ENCODE measurements at places on chromosomes 6 and 20.

DNA sequence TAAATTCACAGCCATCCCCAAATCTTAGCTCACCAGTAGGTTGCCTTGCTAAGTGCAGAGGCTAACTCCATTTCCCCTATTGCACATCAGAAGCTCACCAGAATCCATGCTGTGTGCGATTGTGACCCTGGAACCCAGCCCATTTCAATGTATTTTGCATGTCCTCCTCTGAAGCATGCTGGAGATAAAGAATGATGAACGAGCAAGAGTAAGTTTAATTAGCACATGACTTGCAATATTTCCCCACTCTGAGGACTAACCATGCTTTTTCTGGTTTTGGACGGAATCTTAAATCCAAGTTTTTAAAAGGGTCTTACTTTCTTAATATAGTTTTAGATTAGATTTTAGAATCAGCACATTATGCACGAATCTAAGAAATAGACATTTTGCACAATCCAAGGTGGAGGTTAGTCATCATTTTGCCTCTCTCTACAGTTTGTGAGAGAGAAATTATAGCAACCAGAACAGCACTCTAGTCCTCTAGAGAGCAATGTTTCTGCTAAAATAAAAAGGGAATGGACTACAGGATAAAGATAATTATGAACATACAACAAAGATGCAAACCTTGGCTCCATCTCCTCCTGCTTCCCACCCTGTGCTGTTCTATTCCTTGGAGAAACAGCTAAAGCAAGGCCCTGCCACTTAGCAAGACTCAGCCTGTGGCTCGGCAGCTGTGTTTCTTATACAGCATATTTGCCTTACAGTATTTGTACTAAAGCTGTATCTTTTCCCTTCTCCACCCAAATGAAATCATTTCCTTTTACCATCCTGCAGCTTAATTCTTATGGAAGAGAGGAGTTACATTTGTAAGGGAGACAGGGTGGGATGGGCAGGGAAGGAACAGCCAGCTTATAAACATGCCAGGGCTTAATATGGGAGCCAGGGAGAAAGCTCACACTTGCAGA, 24.9 kb upstream of the LAMA4 start:
- DNase-seq = no peak

- no peak for DNase-seq
These were observed 8.7 kb downstream of the SLC17A5 start for GRCh38 chr6:73644941-73645591.

- DNase-seq = no peak
These were observed 443.1 kb upstream of the OPRM1 start for GRCh38 chr6:153595903-153596302.

DNA sequence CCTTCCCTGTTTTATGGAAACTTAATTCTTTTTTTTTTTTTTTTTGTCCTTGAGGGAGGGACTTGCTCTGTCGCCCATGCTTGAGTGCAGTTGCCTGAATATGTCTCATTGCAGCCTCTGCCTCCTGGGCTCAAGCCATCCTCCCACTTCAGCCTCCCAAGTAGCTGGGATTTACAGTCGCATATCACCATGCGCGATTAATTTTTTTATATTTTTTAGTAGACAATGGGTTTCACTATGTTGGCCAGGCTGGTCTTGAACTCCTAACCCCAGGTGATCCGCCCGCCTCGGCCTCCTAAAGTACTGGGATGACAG, 654 bp downstream of the TMEM14C start:
- no peak for DNase-seq

DNA sequence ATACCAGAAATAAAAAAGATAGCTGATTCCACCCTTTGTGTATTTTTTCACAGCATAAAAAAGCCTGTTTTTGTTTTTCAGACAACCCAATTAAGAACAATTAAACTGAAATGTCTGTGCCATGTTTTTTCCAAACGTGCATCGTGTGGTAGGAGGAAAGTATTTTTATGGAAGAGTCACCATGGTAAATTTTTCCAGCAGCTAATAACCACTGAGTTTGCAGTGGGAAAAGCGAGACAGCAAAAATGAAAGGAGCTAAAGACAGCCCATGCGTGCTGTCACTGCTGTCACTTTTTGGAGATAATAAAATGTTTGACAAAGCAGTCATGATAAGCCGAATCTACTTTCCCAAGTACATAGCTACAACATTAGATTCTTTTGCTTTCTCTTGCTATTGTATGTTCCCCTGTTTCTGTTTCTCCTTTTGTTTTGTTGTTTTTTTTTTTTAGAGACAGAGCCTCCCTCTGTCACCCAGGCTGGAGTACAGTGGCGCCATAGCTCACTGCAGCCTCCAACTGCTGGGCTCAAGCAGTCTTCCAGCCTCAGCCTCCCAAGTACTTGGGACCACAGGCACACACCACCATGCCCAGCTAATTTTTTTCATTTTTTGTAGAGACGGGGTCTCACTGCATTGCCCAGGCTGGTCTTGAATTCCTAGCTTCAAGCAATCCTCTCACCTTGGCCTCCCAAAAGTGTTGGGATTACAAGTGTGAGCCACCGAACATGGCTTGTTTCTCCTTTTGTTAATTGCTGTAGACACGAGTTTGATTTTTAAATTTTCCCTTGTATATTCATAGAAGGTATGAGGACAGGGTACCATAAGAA, 261.3 kb downstream of the TMEM242 start:
- no peak for DNase-seq

GRCh38 chr6:16663901-16664300, 97.4 kb downstream of the ATXN1 start:
- DNase-seq = no peak

DNA sequence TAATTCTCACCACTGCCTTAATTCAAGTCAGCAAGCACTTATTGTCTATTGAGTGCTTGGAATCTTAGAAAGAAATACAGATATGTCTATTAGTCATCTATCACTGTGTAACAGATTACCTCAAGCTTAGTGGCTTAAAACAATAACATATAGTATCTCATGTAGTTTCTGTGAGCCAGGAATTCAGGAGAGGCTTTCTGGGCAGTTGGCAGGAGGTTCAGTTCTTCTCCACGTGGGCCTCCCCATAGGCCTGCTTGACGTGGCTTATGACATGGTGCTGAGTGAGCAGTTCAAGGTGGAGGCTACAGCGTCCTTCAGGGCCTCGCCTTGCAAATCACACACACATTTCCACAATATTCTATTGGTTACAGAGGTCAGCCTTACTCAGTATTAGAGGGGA, 69.7 kb downstream of the DTD1 start:
- no peak for DNase-seq

DNA sequence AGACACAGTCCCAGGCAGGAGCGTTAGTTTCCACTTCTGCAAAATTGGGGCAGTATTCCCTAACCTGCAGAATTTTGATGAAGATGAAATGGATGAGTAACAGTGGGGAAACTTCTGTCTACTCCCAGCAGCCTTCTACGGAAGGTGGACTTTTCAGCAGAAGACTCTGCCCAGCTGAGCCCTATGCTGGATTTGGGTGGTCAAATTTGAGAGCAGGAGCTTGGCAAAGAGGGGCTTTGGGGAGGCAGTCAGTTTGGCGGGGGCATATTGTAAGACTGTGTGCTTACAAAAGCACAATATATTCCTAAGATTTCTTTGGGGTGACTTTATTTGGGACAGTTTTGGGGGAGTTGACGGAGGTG, 5.4 kb upstream of the SDCBP2 start:
- no peak for DNase-seq

DNA sequence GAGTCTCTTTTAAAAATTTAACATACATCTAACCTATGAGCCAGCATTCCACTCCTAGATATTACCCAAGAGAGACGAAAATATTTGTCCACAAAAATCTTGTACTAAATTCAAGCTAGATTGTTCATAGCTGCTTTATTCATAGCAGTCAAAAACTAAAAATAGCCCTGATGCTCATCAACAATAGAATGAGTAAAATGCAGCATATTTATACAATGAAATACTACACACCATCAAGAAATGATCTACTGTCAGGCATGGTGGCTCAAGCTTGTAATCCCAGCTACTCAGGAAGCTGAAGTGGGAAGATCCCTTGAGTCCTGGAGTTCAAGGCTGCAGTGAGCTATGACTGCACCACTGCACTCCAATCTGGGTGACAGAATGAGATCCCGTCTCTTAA, 22.0 kb upstream of the SRC start:
- DNase-seq = no peak

DNA sequence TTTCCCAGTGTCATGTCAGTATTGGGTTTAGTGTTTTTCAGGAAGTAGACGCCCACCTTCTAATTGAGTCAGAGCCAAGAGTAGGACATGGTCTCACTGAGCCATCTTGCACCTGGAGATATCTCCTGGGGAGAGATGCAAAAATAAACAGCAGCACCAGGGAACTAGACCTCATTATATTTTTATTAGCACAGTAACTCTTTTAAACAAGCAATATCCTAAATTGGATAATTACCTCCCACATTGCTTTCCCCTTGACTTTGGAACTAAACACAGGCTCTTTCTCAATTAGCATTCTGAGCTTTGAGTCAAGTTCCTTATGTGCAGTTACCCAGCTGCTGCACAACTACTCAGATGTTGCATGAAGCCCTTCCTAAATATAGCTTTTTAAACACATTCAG, 175.4 kb downstream of the IBTK start:
- DNase-seq = no peak

GRCh38 chr6:135212020-135212806, 31.1 kb downstream of the MYB start:
- DNase-seq = no peak

DNA sequence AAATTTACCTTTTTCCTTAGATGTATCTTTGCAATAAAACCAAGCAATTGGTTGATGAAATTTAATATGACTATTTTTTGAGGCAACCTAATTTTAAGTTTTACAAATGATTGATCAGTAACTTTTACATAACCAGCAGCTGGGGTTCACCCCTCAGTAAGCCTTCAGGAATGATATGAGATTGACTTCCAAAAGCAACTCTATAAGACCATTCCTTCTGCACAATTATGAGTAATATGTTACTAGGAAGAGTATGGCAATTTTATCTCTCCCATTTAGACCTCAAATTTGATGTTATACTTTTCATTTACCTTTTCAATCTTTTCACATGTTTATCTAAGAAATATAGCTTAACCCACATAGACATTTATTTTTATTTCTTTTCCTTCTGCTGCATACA, 1546.3 kb downstream of the HACE1 start:
- DNase-seq = no peak

GRCh38 chr20:48339190-48339985, 488.4 kb downstream of the PREX1 start:
- no peak for DNase-seq

GRCh38 chr20:54228841-54229240, 21.0 kb downstream of the PFDN4 start:
- DNase-seq = no peak

GRCh38 chr6:154289818-154290508, 66.6 kb downstream of the IPCEF1 start:
- no peak for DNase-seq

DNA sequence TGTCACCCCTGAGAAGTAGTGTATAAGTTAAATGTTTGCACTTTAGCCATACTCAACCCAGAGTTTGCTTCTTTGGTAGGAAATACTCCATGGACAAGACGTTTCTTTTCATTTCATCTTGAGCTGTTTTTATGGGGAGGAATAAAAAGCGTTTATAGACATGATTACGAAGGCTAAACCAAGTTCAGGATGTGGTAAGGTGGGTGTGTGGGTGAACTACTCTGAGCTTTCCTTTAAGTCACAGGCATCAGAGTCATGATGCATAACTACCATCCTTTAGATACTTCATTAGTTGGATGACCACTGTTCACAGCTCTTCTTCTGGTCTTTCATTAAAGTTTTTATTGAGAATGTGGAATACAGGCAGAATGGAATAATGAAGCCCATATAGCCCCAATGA, 48.9 kb downstream of the EBF4 start:
- DNase-seq = no peak

- no peak for DNase-seq
These were observed 432.5 kb downstream of the CD109 start for GRCh38 chr6:74128536-74128935.

GRCh38 chr6:108711826-108712225, 136.4 kb upstream of the ARMC2 start:
- no peak for DNase-seq

DNA sequence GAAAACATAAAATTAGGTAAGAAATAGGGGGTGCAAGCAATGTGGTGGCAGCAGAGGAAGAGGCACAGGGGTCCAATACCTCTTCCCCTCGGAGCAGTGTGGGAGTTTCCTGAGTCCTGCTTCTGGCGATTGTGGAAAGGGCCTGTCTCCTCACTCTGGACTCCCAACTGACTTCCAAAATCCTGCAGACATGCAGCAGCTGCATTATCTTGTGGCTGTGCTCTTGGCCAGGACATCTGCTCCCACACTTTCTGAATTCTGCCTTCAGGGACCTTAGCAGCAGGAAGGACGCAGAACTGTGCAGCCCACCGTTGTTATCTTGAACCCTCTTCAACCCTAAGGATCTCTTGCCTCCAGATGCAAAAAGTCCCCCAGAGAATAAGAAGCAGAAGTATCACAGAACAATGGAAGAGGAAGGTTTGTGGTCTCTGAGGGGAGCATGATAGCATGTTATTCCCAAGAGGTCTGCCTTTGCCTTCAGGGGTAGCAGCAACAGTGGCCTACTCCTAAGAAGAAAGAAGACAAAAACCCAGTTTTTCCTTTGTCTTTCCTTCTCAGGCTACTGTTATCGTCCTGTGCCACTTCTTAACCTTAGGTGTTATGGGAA, 102.5 kb upstream of the EMILIN3 start:
- DNase-seq = no peak

DNA sequence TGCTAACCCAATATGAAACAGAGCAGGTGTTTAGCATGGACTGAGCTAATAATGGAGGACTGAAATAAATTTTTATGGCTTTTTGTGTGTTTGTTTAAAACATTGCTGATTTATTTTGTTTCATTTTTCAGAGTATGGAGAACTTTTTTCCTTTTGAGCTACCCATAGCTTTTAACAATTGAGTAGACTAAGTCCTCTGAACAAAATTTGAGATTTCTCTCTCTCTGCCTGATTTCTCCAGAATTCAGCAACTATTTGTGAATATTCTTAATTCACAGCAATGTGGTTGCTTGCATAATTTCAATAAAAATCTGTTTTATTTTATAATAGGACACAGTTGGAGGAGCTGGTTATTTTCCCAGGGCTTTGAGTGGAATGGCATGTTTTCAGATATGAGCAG, 103.7 kb downstream of the TPBG start:
- DNase-seq = no peak

DNA sequence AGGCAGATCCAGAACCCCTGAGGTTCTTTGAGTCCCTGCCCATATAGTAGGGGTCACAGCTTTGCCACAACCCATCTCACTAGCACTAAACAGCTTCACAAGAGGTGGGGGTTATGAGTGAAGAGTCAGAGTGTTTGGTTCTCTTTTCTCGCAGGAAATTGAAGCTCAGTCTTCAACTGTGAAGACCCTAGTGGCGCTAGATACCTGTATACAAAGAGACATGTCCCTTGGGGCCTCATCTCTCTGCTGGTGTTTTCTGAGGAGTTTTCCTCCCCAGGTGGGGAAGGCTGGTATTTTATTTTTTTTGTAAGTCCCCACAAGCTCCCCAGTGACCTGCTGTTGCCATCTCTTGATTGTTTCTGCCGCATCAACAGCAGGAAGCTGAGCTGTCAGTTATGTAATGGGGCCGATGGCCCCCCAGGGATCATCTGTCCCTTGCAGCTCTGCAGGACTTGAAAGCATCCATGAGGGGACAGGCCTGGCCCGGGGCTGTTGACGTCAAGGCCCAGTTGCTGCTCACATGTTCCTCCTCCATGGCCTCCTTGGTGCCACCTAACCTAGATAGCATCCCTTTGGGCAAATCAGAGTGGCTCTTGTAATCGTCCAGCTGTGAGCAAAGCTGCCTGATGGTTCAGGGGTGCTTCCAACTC, 23.1 kb downstream of the STK35 start:
- DNase-seq = no peak
